EL (cell line): ENCODE measurements at places on chromosomes 3 and 15.

DNA sequence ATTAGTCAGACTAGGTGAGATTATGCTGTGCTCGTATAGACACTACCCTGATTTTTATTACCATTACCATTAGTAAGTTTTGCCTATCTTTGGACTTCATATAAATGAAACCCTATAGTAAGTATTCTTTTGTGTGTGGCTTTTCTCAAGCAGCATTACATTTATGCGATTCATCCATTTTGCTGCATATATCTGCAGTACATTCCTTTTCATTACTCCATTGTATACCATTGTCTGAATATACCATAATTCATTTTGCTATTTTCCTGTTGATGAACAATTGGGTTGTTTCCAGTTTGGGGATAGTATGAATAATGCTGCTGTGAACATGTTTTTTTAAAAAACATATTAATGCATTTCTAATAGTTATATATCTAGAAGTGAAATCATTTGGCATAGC lies 45.3 kb downstream of the TMEM212 start:
- DNase-seq = no peak

GRCh38 chr15:29988701-29989100 lies 94.1 kb upstream of the GOLGA8J start:
- no peak for DNase-seq

- DNase-seq = no peak
Measured at GRCh38 chr3:115551016-115551415, 72.3 kb upstream of the GAP43 start.

DNA sequence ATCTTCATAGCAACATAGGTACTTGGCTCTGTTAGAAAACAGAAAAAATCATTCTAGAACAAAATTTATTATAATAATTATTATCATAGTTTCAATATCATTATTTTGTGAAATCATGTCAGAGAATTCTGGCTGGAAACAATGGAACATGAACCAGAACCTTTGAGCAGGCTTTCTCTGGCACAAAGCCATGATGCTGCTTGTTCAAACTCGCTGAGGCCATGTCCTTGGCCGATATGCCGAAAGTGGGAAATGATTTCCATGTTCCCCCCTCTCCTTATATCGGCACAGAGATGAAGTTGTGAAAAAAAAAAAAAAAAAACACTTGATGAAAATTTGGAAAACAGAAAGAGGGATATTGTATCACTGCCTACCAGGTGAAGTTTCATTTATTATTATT lies 49.0 kb upstream of the MRPL3 start:
- no peak for DNase-seq

DNA sequence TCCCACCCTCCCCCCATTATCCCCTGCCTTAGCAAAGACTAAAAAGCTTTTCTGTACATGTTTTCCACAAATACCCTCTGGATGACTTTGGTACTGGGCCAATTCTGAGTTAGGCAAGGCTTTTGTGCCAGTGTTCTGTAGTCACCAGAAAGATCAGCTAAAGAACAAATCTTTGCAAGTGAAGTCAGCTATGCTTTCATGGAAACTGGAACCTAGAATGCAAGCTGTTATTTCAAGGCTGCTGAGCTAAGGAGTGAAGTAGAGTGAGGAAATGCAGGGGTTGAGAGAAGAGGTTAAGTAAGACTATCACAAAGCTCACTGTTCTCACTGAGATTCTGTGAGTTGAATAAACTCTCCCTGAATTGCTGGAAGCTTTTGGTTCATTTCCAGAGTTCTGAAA lies 107.8 kb upstream of the CNTN3 start:
- no peak for DNase-seq

DNA sequence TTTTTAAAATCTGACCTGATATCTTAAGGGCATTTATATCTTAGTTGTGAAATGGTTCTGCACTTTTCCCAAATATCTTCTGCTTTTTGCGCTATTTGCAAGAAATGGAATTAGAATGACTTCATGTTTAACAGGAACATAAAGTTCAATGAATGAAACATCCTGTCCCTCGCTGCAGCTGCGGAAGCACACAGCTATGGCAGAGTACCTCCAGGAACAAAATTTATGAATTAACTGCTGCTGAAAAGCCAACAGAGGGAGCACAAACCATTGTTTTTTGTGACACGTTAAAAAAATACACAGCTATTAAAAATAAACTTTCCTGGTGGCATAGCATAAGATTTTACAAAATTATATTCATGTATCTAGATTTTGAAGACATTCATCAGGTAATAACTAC lies 404.4 kb upstream of the MDFIC2 start:
- DNase-seq = peak; percentile 44

- no peak for DNase-seq
Measured at GRCh38 chr3:122074621-122075265, 19.6 kb downstream of the CD86 start.

- DNase-seq = no peak
Measured at GRCh38 chr15:52546031-52546751, 17.5 kb upstream of the MYO5A start.

DNA sequence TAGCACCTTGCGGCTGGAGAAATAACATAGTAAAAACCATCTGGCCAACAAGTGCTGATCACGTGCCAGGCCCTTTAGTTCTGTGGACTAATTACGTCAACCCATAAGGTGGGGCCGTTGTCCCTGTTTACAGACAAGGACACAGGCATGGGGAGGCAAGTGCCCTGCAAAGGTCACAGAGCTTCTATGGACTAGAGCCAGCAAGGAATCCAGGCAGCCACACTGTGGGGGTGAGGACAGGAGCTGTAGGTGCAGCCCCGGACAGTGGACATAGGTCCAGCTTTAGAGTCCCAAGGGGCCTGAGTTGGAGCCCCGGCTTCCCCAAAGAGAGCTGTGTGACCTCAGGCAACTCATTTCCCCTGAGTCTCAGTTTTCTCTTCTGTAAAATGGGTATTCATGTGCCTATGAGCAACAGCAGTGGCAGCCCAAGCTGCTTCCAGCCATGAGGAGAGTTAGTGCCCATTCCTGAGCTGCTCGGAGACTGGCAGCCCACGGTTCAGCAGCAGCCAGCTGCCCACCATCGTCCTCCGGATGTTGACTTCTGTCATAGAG lies 13.9 kb downstream of the CHST13 start:
- no peak for DNase-seq

DNA sequence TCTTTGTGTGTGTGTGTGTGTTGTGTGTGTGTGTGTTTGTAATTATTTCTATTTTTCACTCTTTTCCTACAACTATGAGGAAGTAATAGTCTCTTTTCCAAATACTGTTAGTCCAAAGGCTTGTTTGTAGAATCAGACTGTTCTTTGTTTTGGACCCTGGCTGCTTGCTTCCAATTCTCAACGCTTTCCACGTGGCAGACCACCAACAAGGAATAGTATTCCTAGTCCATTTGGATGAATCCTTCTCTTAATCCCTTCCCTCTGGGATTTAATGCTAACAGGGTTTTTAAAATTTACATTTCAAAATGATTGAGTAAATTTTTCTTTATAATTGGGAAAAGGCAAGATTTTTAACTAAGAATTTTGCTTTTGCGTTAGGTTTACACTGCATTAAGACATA lies 62.7 kb downstream of the ADAMTSL3 start:
- no peak for DNase-seq

GRCh38 chr3:39154280-39155021 lies 1.1 kb upstream of the CSRNP1 start:
- DNase-seq = peak; percentile 31

DNA sequence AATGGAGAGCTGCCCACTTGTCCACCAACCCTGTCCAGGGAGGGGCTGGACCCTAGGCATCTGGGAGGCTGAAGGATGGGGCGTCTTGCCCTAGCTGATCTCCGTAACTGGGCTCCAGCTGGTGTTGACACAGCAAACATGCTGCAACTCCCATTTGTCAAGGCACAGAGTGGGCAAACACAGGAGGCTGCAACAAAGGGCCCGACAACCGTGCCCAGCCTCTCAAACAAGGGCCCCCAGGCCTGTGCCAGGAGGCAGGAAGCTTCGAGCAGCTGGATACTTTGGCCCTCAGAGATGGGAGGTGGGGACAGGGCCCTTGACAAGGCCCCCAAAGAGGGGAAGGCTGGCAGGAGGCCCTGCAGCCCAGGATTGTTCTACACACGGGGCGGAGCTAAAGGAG lies 64.2 kb upstream of the TMEM115 start:
- DNase-seq = no peak

GRCh38 chr3:105527949-105528348 lies 161.2 kb downstream of the ALCAM start:
- DNase-seq = peak; percentile 32

GRCh38 chr3:194871143-194871863 lies 185.6 kb downstream of the FAM43A start:
- peak; percentile 87 for DNase-seq
